ENCODE measurements at places on chromosomes 4 and X.
A peak's percentile ranks its signal among the peaks of the same experiment; 100 is the strongest.

- DNase-seq = peak; percentile 57
Observed at GRCh38 chrX:14095702-14096101, 66.0 kb upstream of the GEMIN8 start.

- no peak for DNase-seq
Observed at GRCh38 chrX:74506317-74507115, 85.2 kb downstream of the SLC16A2 start.

GRCh38 chr4:183240581-183241321 is 79.3 kb downstream of the CLDN22 start:
- peak; percentile 57 for DNase-seq

DNA sequence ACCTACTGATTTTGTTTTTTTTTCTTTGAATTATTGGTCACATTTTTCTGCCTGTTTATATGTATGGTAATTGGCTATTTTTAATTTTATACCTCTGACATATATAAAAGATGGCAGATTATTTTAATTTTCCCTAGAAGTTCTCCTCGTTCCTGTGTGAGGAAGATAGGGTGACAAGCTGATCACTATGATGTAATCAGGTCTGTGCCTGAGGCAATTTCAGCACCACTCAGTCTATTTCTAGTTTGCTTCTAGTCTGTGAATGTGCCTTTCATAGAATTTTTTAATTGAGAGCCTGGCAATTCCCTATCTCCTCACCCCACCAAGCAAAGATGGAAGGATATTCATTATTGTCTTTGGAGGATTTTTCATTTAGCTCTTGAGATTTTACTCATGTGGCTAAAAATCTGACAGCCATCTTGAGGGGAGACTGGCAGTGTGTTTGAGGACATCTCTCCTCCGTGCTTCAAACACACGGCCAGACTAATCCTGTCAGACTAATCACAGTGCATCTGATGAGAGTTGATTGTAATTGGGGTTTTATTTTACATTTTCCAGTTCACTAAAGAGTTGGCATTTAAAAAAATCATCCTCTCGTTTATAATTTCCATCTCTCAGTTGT is 500.3 kb downstream of the TRIML1 start:
- no peak for DNase-seq

GRCh38 chr4:140556372-140557085 is 12.2 kb downstream of the UCP1 start:
- no peak for DNase-seq

DNA sequence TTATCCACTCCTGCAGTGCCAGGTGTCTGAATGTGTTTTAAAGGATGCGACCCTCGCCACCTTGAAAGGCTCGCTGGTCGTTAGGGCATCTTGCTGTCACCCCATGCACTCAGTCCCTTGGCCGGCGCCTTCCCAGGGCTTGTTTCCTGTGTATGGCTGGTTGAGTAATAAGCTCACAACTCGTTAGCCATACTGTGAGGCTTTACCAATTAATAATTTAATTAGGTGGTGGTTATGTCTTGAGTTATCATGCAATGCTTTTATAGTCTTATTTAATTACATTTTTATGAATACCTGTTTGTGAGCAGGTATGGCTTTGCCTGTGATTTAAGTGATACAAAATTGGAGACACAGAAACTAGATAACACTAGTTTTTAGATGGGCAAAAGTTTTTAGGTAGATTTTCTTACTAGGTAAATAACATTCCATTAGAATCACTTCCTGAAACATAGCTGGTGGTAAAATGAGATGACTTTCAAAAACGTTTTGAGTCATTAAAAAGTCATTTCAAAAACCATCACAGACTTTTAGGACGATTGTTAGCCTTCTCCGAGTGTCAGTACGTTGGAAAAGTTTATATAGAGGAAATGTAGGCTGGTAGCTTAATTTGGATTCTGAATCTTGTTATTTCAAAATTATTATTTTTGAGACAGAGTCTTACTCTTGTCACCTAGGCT is 18.2 kb downstream of the PTTG2 start:
- DNase-seq = no peak

DNA sequence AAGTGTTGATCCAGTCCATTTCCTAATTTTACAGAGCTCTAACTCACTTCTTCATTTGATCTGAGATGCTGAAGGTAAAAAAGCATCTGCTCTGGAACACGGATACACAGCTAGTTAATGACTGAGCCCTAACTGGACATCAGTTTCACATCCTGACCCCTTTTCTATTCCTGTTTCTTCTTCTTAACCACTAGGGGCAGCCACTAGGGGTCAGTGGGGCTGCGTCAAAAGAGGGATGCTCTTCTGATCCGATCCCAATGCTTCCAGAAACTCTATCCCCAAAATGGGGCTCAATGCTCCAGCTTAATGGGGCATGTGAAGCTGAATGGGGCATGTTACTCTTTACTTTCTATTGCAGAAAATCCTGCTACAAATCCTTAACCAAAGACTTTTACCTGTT is 33.4 kb upstream of the PHKA2 start:
- peak; percentile 26 for DNase-seq

DNA sequence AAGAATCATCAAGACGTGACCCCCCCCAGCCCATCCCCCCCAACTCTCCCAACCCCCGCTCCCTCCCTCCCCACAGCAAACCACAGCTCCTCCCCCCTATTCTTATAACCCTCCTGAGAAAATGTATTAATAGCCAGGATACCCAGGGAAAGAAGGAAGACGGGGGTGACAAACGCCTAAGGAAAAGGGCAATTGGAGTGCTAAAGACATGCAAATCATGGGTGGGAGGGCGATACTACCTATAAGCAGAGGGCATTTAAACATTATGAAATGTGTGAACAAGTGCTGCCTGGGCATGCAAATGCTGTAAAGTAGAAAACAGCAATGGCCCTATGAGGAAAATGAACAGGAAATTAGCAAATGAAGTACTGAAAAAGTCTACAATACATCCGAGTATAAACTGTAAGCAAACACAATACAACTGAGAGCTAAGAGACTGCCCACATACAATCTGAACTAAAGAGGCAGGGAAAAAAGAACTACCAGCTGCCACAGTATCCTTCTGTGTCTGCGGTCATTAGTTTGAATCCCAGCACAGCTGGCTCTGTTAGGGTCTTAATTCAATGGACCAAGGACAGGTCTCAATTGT is 2.4 kb downstream of the CXXC4 start:
- DNase-seq = peak; percentile 13

DNA sequence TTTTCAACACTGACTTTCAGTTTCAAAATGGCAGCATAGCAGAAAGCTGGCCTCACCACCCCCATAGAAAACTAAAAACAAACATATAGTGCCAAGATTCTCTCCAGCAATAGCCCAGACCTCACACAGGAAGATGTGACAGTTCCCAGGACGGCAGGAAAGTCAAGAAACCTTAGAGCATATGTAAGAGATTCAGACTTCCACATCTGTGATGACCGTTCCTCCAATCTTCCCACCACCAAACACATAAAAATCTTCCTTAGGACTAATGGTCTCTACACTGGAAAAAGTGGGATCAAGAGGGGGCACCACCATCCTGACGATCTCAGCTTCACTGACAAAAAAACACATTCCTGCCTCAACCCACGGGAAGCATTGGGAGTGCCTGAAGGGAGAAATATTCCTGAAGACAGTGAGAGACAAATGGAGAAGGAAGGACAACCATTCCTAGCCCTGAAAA is 134.1 kb upstream of the CPXCR1 start:
- DNase-seq = peak; percentile 0

- DNase-seq = no peak
Observed at GRCh38 chr4:110501826-110502225, 25.9 kb downstream of the ENPEP start.

GRCh38 chr4:170134821-170135220 is 45.1 kb upstream of the AADAT start:
- no peak for DNase-seq

DNA sequence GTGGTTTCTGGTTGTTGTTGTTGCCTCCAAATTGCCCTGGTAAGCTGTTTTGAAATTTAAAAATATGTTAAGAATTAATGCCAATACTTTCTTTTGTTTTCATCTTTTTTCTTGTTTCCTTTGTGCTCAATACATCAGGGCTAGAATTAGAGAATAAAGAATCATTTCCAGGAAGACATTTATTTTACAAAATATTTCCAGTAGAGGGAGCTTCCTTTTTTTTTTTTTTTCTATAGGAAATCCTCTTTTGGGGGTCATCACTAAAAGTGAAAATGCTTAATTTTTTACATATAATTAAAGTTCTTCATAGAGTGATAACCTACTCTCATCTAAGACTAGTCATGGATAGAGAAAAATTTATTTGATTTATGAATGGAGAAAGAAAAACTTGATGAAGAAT is 2.4 kb downstream of the GLRA3 start:
- no peak for DNase-seq

DNA sequence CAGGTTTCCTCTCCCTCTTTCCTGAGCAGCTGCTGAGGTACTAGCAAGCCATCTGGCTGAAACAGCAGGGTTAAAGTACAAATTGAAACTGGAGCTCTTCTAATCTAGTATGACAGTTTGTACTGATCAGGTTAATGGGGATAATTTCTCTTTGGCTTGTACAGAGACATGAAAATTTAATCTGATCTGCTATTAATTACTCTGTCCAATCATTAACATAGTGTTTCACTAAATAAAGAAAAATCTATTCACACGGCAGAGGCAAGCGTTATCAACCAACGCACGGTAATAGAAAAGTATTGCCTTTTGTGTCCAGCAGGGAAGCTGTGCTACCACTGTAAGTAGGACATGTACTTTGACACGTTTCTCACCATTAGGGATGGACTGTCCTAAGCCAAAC is 71.1 kb downstream of the IGSF1 start:
- DNase-seq = no peak

GRCh38 chrX:38368774-38369173 is 16.4 kb downstream of the OTC start:
- no peak for DNase-seq

DNA sequence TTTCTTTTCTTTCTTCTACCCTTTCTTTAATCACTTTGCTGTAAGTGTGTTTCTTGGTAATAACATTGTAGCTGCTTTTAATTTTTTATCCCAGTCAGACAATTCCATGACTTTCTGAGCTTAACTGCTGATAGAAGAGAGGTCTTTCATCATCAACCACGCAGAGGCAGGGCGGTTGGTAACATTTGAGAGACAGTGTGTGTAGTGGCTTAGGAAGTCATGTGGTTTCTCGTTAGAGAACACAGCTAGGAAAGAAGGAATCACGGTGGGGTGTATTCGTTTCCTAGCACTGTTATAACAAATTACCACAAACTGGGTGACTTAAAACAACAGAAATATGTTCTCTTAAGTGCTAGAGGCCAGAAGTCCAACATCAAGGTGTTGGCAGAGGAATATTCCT is 11.5 kb downstream of the PRPS2 start:
- DNase-seq = no peak

DNA sequence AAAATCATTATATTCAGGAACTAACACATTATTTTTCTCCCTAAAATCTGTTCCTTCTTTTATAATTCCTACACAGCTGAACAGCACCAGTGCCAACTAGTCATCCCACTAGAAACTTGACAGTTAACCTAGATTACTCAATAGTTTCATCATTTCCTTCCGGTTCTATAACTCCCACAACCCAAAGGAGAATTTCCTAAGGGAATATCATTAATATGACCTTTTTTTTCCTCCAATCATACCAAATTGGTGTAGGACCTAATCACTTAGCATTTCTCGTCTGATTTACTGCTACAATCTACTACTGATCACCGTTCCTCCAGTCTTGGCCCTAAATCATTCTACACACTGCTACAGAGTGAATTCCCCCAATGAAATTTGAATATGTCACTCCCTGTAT is 45.9 kb downstream of the WDFY3 start:
- peak; percentile 84 for DNase-seq

- peak; percentile 80 for DNase-seq
Observed at GRCh38 chr4:173436149-173436579, 37.2 kb upstream of the SCRG1 start.

- DNase-seq = no peak
Observed at GRCh38 chr4:151796106-151796505, 35.3 kb upstream of the GATB start.

- peak; percentile 40 for DNase-seq
Observed at GRCh38 chrX:150897421-150898320, 797 bp downstream of the CD99L2 start.

DNA sequence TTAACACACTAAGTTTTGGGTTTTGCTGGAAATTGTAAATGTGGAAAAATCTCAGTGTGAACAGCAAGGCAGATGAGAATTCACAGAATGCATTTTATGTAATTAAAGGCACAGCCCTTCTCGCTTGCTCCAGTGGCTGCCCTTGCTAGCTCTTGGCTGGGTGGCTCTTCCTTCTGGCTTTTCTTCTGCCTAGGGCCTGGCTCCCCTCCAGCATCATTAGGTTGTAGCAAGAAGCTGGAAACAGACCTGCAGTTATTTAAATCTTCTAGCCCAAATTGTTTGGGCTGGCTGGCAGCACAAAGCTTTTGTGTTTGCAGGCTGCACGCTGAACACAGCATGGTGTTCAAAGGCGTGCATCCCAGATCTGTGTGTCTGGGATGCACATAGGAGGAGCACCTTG is 56.5 kb downstream of the LIMCH1 start:
- no peak for DNase-seq

GRCh38 chr4:14894392-14895292 is 107.6 kb upstream of the CPEB2 start:
- no peak for DNase-seq

GRCh38 chr4:169341490-169341889 is 70.7 kb upstream of the SH3RF1 start:
- DNase-seq = no peak

GRCh38 chr4:18041114-18041513 is 19.6 kb upstream of the LCORL start:
- DNase-seq = no peak
